D721Med (cell line): ENCODE measurements at places on chromosomes 13 and 19.

DNA sequence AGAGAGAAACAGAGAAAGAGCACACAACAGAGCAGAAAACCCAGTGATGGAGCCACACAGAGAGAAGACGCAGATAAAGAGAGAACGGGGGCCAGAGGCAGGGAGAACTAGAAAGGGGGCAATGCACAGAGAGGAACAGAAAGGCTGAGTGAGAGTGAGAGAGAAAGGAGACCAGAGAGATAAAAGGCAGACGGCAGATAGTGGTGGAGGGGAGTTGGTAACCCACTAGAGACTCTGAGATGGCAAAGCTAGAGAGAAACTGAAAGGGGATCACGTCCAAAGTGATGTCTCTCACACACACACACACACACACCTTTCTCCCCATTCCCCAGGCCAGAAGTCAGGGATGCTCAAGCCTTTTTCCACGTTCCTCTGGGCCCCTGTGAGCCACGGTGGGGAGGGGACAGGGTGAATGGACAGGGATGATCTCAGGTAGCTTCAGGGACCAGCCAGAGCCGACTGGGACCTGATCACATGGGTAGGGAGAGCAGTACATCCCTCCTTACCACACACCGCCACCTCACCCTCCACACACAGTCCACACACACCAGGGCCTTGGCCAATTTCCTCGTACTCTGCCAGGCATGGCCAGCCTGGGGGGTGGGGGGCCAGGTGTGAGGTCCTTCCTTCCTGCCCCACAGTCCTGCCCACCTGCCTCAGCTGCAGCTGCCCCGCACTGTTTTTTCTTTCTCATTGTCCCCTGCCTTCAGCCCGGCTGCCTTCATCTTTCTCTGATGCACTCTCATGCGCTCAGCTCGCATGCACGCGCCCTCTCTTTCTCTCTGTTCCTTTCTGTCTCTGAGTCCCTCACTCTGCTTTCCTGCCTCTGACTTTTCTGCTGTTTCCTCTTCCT is 22.5 kb upstream of the POU2F2 start:
- no peak for DNase-seq

GRCh38 chr19:4067396-4068046 is 822 bp upstream of the ZBTB7A start:
- no peak for DNase-seq

- no peak for DNase-seq
Observed at GRCh38 chr13:94411747-94412146, 67.7 kb downstream of the DCT start.

DNA sequence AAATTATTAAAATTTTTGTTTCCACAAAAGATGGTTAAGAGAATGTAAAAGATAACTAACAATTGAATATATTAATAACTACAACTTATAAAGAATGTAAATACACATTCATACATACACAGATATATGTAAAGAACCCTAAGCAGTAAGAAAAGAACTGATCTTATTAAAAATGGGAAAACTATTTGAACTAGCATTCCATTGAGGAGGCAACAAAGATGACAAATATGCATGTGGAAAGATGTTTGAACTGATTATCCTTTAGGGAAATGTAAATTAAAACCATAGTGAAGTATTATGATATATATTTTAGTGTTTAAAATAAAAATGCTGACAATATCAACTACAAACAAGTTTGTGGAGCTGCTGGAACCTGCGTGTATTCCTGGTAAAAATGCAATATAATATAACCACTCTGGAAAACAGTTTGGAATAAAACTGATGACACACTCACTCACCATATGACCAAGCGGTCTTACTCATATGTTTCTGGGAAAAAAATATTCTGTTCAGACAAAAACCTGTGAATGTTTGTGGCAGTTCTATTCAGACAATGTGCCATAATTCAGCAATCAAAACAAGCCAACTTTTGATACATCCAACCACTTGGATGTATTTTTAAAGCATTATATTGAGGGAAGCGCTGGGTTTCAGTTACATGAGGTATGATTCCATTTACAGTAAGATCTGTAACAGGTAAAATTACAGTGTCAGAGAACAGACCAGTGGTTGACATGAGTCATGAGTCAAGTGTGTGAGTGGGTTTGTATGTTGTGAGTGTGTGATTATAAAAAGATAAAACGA is 694.4 kb upstream of the SLITRK5 start:
- no peak for DNase-seq

DNA sequence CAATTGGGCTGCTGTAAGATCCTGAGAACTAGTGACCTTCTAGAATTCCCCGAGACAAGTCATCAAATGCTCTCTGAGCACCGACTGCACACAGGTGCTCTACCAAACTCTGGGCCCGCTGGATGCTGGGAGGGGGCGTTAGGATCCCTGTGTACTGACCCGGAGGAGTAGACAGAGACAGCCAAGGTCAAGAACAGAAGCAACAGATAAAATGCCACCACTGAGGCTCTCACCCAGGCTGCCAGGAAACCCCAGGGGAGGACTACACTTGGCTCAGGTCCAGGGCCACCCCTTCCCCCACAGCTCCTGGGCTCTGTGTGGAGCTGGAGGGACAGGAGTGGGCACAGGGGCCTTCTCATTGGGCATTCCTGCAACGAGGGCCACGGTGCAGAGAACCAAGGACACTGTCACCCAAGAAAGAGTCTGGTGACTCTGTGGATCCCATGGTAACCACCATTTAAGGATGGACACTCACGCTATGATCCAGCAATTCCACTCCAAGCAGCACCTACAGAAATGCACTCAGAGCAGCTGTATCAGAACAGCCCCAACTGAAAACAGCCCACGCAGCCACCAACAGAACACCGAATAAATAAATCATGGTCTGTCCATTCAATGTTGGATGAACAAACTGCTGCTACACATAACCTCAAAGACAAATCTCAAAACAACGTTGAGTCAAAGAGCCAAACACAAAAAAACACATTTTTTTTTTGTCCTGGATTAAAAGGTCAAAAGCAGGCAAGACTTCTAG is 16.8 kb upstream of the SLC35E1 start:
- no peak for DNase-seq

GRCh38 chr19:18814063-18814462 is 17.7 kb upstream of the UPF1 start:
- DNase-seq: no peak

DNA sequence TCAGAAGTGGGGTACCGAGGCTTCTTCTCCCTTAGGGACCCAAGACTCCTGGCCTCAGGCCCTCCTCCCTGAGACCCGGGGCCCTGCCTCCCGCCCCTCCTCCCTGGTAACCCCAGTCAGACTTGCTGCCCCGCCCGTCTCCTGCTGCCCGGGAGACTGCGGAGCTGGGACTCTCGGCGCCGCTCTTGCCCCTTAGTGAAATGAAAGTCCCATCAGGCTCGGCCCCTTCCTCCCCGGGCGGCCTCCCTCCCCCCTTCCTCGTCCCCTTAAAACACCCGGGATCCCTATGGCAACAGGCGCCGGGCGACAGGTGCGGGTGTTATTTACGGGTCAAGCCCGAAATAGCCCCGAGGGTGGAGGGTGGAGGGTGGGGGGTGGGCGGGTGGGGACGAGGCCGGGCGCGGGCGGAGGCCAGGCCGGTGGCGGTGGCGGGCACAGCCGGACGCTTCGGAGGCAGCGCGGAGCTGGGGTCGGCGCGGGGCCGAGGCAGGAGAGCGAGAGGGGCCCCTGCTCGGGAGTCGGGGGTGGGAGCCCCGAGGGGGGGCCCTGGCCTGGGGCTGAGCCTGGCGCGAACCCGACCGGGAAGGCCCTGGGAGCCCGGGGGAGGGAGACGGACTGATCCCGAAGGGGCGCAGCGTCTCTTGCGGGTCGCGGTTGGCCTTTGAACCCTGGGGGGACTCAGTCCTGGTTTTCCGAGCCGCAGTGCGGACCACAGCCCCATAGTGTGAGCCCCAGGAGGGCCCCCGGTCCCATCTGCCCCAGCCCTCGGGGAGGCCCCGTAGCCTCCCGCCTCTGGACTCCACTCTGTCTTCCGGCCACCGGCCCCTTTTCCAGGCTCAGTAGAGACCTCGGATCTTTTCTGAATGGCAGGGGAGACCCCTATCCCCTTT is at the start of gene CACNG6:
TSS of gene CACNG6 (plus strand) at position 414 of the 890 bp plus-strand sequence. CDS start 1,241 bp downstream, outside the sequence.
- no peak for DNase-seq

DNA sequence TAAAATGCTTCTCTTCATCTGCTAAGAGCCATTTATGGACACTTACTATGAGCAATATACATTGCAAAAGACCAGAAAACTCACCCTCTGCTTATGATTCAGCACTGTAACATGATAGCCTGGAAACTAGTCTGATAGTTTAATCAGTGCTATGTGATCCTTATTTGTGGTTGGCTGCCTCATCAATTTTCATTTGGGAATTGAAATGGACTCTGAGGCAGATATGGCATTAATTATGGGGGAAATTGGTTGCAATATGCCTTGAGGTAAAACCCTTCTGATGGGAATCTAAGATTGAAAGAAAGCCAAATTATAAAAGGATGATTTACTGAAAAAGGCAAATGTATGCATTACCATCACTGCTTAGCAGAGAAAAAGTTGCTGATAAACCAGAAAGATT is 33.5 kb downstream of the FAM216B start:
- DNase-seq: no peak

DNA sequence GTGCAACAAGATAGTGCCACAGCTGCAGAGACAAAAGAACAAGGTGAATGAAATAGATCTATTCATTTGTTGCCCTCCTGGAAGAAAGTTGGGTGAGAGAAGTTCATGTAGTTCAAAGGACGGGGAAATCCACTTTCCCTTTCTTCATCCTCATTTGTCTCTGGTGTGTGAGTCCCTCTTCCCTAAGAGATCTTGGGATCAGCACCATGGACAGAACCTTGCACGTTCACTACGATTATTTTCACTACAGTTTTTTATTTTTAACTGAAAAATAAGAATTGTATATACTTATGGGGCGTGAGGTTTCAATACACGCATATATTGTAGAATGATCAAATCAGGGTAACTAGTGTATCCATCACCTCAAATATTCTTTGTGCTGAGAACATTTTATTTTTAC is 29.2 kb downstream of the NLRP5 start:
- no peak for DNase-seq

GRCh38 chr13:41345165-41345913 is 34.3 kb downstream of the NAA16 start:
- no peak for DNase-seq

GRCh38 chr13:45595965-45596364 is 19.6 kb downstream of the ERICH6B start:
- no peak for DNase-seq

GRCh38 chr13:24220086-24220703 is 59.7 kb downstream of the SPATA13 start:
- peak; percentile 34 for DNase-seq

DNA sequence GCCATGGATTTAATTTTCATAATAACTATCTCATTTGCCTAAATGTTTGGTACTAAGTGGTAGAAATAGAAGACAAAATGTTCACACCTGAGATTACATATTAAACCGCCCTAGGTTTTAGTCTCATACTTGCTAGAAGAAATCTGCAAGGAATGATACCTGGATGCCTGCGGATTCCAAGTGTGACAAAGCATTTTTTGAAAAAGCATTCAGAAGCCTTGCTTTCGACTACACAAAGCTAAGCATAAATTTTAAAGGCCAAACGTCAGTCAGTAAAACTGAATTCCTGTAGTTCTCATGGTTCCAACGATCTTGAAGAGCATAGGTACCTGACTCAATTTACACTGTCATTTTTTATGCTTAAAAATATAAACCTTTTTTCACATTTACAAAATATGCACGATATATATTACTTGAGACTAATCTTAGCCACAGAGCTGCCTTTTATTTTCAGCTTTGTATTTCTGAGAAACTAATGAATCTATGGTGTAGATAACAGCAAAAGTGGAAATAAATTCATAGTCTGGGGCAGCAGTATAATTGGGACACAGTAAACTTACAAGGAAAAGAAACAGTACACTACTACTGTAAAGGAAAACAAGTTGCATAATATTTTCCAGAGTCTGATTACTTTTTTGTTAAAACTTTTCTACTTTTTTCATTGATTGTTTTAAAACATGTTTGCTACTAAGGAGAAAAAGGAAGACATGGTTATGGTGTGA is 1.2 kb upstream of the LRRC63 start:
- DNase-seq: no peak

DNA sequence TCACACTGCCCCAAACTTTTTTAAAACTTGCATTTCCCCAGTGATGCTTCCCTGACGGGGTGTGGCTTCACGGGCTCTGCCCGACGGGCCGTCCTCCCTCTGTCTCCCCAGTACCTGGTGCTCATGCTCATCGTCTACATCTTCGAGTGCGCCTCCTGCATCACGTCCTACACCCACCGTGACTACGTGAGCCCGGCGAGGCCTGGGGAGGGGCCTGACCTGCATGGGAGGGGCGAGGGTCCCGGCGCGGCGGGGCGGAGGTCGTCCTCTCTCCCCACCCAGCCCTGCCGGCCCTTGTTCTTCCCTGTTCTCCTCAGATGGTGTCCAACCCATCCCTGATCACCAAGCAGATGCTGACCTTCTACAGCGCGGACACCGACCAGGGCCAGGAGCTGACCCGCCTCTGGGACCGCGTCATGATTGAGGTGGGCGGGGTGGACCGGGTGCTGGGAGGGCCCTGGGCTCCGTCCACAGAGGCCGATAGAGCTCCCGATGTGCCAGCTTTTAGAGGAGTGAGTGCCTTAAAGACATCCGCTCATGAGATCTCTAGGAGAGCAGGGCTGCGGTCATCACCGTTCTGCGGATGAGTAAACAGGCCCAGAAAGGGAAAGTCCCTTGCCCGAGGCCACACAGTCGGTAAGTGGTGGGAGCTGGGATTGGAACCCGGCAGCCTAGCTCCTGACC is 6.9 kb downstream of the UPK1A start:
- DNase-seq: peak; percentile 69

DNA sequence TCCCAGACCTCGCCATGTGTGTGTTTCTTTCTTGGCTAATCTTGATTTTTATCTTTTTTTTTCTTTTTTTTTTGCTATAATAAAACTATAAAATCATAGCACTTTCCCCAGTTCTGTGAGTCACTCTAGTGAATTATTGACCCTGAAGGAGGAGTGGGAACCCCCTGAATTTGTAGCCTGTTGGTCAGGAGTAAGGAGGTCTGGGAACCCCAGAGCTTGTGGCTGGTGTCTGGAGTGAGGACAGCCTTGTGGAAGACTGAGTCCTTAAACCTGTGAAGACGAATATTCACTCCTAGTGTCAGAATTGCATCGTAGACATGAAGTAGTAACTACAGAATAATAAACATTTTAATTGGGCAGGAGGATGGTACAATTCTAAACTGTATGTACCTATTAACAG is 7.4 kb downstream of the EID2B start:
- no peak for DNase-seq

DNA sequence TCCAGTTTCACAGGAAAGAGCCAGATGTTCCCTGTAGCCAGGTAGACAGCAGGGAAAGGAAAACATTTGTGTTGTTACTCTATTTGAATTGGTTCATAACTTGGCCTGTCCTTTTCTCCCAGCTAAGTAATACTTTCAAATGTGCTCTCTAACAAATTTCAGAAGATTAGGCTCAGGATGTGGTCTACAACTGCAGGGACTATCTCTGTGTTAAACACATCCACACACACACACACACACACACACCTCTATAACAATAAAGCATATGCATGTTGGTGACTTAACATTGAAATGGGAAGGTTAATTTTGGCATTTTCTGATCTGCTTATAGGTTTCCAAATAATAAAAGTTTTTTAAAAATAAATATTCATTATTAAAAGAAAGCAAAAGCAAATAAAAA is 316.0 kb upstream of the ARGLU1 start:
- DNase-seq: no peak

- DNase-seq: no peak
Observed at GRCh38 chr19:45483033-45483432, 13.8 kb downstream of the RTN2 start.
